Activated B cell treated with CpG ODN at 0.5 μM for 24 hours (primary cell): ENCODE measurements at places on chromosomes 3 and 15.

- H3K4me3 ChIP-seq, result no peak overlapping the region
- no peak overlapping the region for H3K27ac ChIP-seq
- no peaks in the 10 kb centered on the region for H3K4me1 ChIP-seq
- peaks cover 3% of the 10 kb centered on the region for H3K27me3 ChIP-seq
Measured at GRCh38 chr3:151949706-151950105, 76.3 kb downstream of the SUCNR1 start.

GRCh38 chr3:186665625-186666188, at the start of gene HRG:
Gene HRG (plus strand): TSS chr3:186666014. CDS start chr3:186666032, 18 bp downstream.
- no peak for DNase-seq
- H3K4me1 ChIP-seq, result no peaks in the 10 kb centered on the region
- H3K36me3 ChIP-seq, result no peaks in the 10 kb centered on the region
- H3K4me3 ChIP-seq, result no peak within 1 kb of the TSS
- peaks cover 5% of the 10 kb centered on the region for H3K27me3 ChIP-seq

- H3K4me1 ChIP-seq, result no peaks in the 10 kb centered on the region
- no peak overlapping the region for H3K4me3 ChIP-seq
- H3K36me3 ChIP-seq, result no peaks in the 10 kb centered on the region
- no peak for DNase-seq
Measured at GRCh38 chr15:59814409-59814808, 125.3 kb upstream of the BNIP2 start.

- DNase-seq, result no peak
- peaks cover 7% of the 10 kb centered on the region for H3K27me3 ChIP-seq
- H3K36me3 ChIP-seq, result no peaks in the 10 kb centered on the region
- H3K4me3 ChIP-seq, result no peak overlapping the region
- H3K4me1 ChIP-seq, result peaks cover 11% of the 10 kb centered on the region
Measured at GRCh38 chr3:129616713-129617112, 10.2 kb upstream of the PLXND1 start.

GRCh38 chr3:27639271-27639670, 82.9 kb downstream of the EOMES start:
- no peaks in the 10 kb centered on the region for H3K36me3 ChIP-seq
- DNase-seq, result no peak
- no peak overlapping the region for H3K4me3 ChIP-seq
- H3K27ac ChIP-seq, result peak overlapping the region; percentile 38
- no peaks in the 10 kb centered on the region for H3K27me3 ChIP-seq

DNA sequence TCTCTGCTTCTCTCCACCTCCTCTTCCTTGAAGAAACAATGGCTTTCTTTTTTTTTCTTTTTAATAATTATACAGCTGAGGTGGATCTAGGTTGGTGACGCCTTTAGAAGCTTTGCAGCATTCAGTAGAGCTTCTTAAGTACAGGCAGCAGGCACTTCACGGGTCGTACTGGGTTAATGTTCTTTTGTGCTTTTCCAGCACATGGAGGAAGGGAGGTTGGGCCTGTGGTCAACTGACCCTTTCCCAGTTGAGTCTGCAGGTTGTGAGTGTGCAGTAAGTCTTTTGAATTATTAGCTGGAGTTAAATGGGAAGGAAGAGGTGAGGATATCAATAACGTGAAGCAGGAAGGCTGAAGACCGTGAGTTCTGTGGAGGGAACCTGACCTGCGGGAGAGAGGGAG, 7.0 kb downstream of the TRAK1 start:
- DNase-seq, result no peak
- no peaks in the 10 kb centered on the region for H3K27me3 ChIP-seq
- H3K27ac ChIP-seq, result peak overlapping the region; percentile 79
- peaks cover 63% of the 10 kb centered on the region for H3K4me1 ChIP-seq
- H3K36me3 ChIP-seq, result peaks cover 40% of the 10 kb centered on the region
- no peak overlapping the region for H3K4me3 ChIP-seq

DNA sequence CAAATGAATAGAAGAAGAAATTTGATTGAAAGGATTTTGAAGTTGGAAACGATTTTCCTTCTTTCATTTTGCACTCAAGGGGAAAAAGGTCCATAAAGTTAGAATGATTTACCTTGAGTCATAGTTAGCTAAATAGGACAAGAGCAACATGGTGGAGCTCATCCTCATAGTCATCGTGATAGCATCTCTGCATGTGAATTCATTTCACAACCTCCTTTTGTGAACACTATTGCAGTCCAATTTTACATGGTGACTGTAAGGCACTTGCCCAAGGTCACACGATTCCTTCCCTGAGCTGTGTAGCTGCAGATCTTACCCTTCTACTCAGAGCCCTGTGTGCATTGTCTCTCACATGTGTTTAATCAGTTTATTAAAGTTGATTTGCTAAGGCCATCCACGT, 359.8 kb upstream of the C2CD4B start:
- H3K36me3 ChIP-seq, result no peaks in the 10 kb centered on the region
- H3K27me3 ChIP-seq, result peaks cover 9% of the 10 kb centered on the region
- H3K4me3 ChIP-seq, result no peak overlapping the region
- no peak for DNase-seq

- peaks cover 10% of the 10 kb centered on the region for H3K27me3 ChIP-seq
- H3K36me3 ChIP-seq, result no peaks in the 10 kb centered on the region
- DNase-seq, result no peak
- H3K4me1 ChIP-seq, result no peaks in the 10 kb centered on the region
- no peak overlapping the region for H3K4me3 ChIP-seq
Measured at GRCh38 chr3:150147776-150148175, 177.1 kb upstream of the PFN2 start.

- no peaks in the 10 kb centered on the region for H3K27me3 ChIP-seq
- H3K4me1 ChIP-seq, result no peaks in the 10 kb centered on the region
- no peak for DNase-seq
Measured at GRCh38 chr15:83904107-83905040, 250.5 kb downstream of the ADAMTSL3 start.
